Activated gamma-delta T cell treated with Interleukin-2 at 50 U/mL for 16 hours (primary cell): ENCODE measurements at places on chromosomes 7 and 10.

DNA sequence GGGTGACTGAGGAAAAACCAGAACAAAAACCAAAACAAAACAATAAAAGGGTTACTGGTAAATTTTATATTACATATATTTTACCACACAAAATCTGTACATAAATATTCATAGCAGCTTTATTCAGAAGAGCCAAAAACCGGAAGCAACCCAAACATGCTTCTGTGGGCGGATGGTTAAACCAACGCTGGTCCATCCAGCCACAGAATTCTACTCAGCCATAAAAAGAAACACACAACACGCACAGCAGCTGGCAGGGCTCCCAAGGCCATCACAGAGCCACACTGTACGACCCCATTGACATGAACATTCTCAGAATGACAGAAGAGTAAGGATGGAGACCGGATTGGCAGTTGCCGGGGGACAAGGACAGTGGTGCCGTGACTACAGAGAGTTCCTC is 83.6 kb downstream of the PROSER2 start:
- no peak for DNase-seq

- DNase-seq = no peak
Measured at GRCh38 chr10:86333826-86334487, 32.6 kb downstream of the GRID1 start.

DNA sequence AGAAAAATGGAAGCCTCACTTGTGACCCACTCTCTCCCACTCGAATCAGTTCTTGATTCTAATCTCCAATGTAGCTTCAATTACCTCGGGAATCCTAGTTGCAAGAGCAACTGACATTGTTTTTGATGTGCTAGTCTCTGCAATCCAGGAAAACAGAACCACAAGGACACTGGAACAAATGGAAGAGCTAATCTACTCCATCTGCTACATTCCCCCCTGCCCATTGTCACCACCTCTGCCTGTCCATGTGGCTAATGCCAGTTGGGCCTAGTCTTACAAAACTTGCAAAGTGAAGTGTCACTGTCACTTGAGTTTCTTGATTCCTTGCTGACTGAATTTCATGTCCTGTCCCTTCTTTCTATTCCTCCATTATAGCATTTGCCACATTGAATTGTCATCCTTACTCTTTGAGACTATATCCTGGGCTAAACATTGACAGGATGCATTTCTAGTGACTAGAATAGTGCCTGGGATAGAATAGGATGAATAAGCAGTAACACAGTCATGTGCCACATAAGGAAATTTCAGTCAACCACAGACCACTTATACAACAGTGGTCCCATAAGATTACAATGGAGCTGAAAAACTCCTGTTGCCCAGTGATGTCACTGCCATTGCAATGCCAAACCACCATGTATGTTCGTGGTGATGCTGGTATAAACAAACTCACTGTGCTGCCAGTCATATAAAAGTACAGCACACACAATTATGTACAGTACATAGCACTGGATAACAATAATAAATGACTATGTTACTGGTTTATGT is 13.5 kb downstream of the GCC1 start:
- no peak for DNase-seq

- DNase-seq = no peak
Measured at GRCh38 chr7:12831024-12831423, 143.6 kb downstream of the ARL4A start.

- no peak for DNase-seq
Measured at GRCh38 chr7:116780966-116781365, 81.4 kb upstream of the CAPZA2 start.

DNA sequence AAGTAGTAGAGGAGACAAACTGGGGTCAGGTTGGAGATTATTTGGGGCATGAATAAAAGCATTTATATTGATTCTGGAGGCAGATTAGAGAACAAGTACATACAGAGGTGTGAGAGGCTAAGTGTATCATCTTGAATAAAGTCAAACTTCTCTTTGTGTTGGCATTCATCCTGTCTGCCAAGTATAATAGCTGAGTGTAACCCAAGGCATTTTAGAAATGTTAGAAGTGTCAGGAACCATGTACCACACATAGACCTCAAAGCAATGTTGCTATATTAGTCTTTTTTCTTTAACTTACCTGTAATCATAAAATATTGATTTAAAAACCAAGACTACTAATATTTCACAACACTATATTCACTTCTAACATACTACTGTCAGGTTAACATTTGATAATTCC is 56.2 kb upstream of the LRRTM3 start:
- no peak for DNase-seq

- DNase-seq = no peak
Measured at GRCh38 chr10:123766012-123766411, 99.9 kb downstream of the GPR26 start.

DNA sequence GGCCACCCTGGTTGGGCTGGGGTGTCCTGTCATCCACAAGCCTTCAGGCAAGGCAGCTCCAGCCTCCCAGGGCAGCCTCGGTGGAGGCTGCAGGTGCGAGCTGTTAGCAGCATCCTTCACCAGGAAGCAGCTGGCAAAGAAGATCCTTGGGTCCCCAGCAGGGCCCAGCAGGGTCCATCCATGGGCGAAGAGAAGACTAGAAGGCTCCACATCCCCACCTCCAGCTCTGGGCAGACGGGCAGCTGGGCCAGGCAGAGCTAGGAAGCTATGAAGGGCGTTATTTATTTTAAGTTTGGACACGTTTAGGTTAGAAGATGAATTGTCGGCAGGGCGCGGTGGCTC is 348.5 kb downstream of the TCERG1L start:
- no peak for DNase-seq

DNA sequence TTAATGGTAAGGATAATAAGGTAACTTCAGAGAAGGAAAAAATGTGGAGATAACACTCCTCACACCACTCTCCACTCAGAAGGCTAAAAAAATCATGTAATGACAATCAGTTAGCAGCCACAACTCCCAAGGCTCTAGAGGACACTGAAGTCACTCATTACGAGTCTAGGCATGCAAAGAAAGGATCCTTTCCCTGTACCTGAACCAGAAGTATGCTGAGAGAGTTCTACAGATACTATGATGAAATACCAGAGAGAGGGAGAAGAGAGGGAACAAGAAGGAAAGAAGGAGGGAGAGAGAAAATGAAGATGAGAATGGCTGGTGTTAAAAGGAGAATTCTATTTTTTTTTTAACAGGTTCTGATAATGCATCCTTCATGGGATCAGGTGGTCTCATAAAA is 224.3 kb upstream of the PLXNA4 start:
- DNase-seq = no peak

GRCh38 chr10:128908099-128908498 is 558.9 kb upstream of the MGMT start:
- DNase-seq = no peak

DNA sequence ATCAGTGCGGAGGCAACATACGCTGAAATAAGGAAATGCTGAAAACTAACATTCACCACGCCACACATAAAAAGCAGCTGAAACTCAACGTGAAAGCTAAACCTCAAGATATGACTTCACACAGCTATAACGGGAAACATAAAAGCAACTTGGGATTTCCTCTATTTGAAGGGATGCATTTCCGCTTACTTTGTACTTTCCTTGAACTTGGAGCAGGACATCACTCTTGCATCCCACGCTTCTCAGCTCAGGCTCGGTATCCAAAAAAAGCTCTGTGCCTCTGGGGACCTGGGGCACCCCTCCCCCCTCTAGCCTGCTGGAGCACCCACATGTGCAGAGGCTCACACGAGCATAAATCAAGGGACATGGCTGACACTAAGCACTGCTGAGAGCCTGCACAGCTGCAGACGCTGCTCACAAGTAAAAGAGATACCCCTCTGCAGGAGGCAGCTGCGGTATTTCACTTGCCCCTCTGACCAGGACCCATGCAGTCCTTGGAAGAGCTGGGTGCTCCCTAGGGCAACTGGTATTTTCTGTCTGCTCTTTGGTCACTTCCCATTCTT is 34.2 kb downstream of the PARD3 start:
- no peak for DNase-seq

GRCh38 chr7:138064856-138065357 is 11.4 kb upstream of the AKR1D1 start:
- no peak for DNase-seq

DNA sequence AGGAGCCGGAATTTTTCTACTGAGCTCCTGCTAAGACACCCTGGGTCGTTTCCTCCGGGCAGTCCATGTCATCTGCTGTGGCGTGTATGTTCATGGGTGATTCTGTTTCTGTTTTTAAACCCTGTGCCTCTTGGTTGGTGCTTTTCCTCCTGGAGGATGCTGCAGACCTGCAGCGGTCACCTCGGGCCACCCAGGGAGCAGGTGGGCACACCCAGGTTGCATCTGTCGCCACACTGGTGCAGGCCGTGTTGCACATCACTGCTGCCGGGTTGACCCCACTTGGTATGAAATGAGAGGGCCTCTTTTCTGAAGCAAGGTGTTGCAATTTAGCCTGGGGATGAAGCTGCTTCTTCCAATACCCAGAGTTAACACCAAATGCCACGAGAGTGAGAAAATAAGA is 127.2 kb downstream of the CUX1 start:
- DNase-seq = no peak

GRCh38 chr7:156494960-156495359 is 145.6 kb upstream of the RNF32 start:
- DNase-seq = no peak

GRCh38 chr10:78358982-78359381 is 325.3 kb downstream of the RPS24 start:
- DNase-seq = no peak

DNA sequence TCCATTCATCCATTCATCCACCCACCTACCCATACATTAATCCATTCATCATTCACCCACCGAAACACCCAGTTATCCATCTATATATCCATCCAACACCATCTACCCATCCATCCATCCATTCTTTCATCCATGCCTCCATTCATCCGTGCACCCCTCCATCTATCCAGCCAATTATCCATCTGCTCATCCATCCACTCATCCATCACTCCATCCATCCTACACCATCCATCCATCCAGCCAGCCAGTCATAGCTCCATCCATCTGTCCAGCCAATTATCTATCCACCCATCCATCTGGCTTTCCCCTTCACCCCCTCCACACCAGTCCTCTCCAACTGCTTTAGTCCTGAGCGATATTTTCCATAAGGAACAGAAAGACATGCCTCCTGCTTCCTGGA is 7.5 kb upstream of the CXCL12 start:
- DNase-seq = no peak

DNA sequence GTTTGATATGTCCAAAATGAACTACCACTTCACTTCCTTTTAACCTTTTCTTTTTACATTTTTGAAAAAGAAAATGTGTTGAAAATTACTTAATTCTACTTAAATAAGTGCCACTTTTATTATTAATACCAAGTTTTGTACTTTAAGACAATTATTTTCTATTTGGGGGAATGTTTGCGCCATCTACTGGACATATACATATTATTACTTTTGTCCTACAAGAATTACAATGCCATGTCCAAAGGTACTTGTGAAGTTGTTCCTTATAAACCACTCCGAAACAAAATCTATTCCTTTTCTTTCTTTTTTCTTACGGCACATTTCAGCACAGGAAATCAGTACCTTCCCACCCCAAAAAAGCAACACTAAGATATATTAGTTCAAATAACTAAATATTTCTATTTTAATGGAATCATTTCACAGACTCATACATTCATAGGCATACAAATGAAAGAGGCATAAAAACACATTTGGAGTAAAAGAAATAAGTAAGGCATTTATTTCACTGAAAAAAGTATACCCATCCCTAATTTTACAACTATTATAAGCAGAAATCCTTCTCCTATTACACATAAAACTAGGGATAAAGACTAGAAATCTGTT is 169.9 kb downstream of the RNF133 start:
- no peak for DNase-seq

- no peak for DNase-seq
Measured at GRCh38 chr10:103870516-103870915, 15.1 kb upstream of the SH3PXD2A start.

- no peak for DNase-seq
Measured at GRCh38 chr7:136958016-136958415, 89.6 kb downstream of the CHRM2 start.

DNA sequence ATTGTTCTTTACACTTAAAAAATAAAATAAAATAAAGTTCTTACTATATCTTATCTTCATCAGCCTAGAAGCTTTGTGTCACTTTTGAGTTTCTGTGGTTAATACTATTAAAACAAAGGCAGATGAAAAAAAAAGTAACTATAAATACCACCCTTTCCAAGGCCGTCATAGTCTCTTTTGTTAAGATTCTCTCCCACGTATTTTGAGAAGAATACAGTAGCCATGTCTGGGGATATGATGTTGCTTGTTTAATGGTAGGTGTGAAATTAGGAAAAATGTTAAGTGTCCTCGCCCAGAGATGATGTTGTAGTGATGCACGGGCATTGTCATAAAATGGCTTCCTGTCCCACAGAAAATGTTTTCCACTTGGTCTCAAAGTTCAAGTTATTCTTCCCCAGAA is 223.9 kb downstream of the NEBL start:
- DNase-seq = no peak

DNA sequence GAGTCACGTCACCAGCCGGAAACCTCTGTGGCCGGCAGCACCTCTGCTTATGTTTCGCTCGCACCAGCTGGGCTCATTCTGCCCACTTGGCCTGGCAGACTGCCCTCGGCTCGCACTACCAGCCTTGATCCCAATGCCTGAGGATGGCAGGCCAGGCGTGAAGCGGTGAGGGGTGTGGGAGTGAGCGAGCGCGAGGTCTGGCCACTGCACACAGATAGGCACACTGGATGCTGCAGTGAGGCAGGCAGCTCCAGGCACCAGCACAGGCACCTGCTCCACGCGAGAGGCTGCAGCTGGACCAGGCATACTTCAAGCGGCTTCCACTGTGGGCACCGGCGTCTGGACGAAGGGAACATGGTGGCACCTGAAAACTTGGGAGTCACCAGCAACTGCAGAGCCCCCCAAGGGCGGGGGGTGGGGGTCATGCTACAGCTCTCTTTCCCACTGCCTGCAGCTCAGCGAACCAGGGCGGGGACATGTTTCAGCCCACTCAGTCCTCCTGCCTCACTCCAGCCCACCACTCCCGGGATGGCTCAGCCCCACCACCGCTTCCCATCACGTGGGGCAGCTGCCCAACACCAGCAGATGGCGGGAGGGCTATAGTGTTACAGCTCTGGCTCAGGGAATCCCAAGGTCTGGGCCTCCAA is 5.4 kb upstream of the DMTF1 start:
- no peak for DNase-seq

DNA sequence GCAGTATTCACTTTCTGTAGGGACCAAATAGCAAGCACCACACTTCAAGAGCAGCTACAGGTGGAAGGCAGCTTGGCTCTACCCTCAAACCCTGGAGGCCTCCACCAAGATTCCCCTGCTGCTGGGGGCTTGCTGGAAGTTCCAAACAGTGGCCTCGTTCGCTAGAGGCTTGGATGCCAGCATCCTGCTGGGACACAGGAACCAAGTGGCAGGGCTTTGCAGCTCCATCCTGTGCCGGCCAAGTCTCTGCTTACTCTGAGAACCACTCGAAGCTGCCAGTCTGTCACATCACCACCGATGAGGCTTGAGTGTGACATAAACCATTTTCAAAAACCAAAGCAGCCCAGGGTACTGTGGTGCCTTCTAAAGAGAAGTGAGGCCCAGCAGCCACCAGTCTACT is 69.2 kb upstream of the UNC5B start:
- no peak for DNase-seq
